ENCODE measurements at places on chromosomes 2 and 18.

DNA sequence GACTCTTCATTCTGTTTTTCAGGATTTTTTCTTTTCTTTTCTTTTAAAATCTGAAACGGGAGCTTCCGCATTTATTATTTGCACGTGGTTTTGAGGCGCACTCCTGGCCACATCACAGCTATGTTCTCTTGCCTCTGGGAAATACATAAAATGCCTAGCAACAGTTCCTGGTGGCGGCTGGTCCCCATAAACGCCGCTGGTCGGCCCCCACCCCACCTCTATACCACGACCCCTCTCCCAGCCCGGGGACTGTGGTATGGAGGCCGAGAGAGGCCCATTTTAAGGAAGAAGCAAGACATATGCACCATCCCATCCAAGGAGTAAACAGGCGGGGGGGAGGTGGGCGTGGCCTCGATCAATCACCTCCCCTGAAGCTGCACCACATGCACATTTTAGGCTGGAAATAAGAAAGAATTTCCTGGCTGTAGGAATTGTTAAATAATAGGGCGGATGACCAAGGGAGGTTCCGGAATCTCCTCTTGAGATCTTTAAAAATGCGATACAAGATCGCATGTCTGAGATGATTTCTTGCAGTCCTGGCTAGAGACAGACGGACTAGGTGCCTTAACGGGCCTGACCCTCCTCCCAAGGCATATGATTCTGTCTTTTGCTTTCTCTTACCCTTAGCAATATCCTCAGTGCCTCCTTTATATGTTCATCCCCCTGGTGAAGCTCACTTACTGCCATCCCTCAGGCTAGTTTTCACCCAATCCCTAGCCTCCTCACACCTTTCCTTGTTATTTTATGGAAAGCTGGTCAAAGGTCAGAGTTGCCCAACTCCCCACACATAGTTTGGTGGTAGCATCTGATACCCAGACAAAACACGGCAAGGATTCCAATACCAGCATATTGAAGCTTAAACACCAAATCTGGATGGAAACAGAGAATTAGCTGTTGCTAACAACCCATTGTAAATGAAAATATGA lies 82.4 kb downstream of the BCL2 start:
- DNase-seq, result no peak

- no peak for DNase-seq
These were observed 87.4 kb upstream of the RBMS1 start for GRCh38 chr2:160581035-160581434.

GRCh38 chr2:134075204-134075603 lies 178.7 kb upstream of the MGAT5 start:
- no peak for DNase-seq

DNA sequence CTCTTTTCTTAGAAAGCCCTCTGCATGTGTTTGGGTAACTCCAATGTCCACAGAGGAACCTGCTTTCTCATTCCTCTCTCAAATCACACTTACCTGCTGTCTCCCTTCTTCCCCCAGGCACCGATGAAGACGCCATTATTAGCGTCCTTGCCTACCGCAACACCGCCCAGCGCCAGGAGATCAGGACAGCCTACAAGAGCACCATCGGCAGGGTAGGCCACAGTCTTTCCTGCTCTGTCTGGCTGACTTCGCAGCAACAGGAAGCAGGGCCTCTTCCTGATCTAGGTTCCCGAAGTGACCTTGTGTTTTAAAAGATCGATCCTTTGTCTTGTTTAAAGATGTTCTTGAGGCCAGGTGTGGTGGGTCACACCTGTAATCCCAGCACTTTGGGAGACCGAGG lies 25.0 kb upstream of the GMCL1 start:
- DNase-seq, result no peak

- no peak for DNase-seq
These were observed 760.6 kb upstream of the CHAC2 start for GRCh38 chr2:53006980-53007379.
